ENCODE measurements at places on chromosomes 5 and 9.

DNA sequence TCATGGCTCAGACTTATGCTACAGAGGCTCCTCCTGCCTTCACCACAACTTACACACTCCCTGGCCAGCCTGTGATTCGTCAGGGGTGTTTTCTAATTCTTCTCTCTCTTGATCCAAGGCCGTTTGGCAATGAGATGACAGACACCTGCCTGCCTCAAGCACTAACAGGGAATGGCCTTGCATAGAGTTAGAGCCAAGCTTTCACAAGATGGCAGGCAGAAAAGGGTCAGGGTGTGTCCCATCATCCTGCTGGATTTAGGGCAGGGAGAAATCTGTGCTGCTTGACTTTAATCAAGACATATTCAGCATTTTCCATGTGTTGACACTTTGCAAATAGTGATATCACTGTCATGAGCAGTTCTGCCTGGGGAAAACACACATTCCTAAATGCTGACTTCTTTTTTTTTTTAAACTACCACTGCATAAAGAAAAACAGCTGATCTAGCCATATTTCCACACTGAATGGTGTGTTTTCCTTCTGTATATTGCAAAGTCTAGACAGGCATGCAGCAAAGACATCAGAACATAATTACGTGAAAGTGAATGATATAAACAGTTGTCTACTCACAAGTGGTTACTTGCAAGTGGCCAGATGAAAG is 95.0 kb upstream of the SLC25A48 start:
- no peak for DNase-seq

DNA sequence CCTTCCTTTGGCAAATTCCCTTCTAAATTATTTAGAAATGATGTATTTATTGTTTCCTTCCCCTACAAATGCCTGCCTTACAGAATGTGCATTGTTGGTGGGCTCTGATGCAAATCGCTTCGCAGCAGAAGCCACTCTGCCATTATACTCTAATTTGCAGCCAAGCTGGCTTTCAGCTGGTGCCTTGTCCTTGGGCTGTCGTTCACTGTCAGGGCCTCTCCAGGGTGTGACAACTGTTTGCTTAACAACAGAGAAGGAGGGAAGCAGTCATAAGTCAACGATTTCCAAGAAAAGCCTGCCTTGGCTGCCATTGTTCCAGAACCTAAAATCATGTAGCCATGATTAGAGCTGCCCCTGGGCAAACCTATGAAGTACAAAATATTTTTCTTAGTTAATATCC is 260.1 kb upstream of the RGMB start:
- no peak for DNase-seq

- DNase-seq, result peak; percentile 87
These were observed at the start of gene VCAN for GRCh38 chr5:83471405-83472212. Gene VCAN (plus strand): TSS chr5:83471744. CDS start chr5:83483519, 11,775 bp downstream.

DNA sequence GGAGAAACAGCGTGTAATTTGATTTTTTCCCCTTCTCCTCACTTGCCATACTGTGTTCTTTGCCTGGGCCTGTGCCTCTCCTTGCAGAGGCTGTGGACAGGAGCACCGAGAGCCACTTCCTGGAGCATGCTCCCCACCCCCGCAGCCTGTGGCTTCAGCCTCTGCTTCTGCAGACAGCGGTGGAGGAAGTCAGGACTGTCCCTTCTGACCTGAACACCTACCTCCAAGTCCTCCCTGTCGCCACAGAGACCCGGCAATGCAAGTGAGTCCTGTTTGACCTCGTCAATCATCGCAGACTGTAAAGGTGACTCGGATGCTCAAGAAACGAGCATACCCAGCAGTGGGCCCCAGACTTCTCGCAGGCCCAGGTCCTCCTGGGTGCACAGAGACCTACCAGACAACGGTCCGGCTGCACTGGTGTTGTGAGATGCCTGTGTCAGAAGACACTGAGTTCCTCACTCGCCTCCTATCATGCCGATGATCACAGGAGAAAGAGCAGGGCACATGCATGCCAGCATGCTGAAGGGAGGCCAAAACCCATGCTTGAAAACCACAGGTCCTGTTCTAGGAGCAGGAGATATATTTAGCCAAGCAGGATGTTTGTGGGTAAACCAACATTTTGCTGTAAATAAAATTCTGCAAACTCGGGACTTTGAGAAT is 198.8 kb downstream of the AUH start:
- DNase-seq, result peak; percentile 38

DNA sequence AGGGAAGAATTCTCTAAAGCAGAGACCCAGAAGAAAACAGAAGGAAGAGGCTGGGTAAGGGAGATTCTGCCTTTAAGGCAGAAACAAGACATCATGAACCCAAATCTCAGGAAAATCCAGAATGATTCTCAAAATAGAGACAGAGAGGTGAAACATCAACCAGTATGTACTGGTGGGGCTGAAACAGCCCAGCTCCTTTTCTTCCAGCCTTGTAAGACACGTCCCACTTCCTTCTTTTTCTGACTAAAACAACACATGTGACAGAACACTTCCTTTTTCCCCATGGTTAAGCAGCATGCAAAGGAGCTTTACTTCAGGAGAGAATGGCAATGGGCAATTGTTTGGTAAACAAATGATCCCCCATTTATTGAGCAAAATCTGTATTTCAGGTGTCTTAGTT is 230.8 kb upstream of the NR4A3 start:
- no peak for DNase-seq

DNA sequence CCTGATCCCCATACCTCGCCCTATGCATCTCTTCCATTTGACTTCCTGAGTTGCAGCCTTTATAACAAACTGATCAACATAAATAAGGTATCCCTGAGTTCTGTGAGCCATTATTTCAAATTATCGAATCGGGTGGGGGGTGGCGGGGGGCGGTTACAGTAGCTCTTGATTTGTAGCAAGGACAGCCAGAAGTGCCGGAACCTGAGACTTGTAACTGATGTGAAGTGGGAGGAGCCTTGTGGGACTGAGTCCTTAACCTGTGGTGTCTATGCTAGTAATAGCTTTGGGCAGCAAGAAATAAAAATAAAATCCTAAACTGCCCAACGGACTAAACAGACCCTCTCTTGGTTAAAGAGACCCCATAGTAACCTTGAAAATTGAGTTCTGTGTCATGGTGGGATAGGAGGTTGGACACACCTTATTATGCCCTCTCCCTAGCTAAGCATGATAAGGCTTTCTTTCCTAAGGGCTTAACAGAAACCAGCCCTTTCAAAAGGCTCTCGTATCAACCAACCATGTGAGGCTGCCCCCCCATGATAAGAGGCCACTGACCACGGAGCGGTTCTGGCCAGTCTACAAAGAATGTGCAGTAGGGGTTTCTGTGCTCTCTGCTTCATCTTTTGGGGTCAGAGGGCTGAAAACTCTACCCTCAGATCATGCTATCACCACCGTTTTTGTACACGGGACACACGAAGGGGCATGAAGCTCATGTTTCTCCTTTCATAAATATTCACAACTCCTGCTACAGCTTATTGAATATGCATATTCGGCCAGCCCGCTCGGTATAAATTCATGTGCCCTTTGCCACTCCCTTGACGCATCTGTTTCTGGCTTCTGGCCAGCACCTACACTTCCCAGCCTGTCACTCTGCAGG is 39.5 kb upstream of the IQGAP2 start:
- DNase-seq, result no peak

- DNase-seq, result no peak
These were observed 173.8 kb upstream of the PITX1 start for GRCh38 chr5:135207866-135208265.

GRCh38 chr5:1807451-1808185 is 6.4 kb downstream of the NDUFS6 start:
- no peak for DNase-seq

DNA sequence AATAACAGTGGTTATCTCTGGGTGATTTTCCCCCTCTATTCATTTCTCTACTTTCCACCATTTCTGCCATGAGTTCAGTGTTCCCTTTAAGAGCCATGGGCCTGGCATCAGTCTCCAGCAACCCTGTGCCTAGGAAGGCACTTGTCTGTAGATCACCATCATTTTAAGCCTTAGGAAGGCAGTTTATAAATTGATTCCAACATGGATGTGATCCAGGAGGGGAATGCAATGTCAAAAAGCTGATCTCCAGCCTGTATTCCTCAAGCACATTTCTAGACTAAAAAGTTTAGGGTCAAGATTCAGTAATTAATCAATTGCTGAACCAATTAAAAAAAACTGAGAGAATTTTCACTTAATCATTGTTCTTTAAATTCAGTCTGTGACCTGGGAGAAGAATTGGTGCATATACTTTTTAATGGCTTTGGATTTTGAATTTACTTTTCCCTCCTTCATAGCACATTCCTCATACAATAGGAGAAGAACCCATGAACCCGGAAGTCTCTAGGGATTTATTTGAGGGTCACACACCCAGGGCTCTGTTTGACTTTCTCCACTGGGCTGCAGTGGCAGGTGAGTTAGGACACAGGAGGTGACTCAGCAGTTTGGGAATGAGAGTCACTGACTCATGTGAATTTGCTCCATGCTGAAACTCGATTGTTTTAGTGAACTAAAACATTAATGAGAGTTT is 6.1 kb upstream of the ERMP1 start:
- peak; percentile 64 for DNase-seq

GRCh38 chr5:124948062-124948753 is 201.8 kb upstream of the ZNF608 start:
- no peak for DNase-seq

DNA sequence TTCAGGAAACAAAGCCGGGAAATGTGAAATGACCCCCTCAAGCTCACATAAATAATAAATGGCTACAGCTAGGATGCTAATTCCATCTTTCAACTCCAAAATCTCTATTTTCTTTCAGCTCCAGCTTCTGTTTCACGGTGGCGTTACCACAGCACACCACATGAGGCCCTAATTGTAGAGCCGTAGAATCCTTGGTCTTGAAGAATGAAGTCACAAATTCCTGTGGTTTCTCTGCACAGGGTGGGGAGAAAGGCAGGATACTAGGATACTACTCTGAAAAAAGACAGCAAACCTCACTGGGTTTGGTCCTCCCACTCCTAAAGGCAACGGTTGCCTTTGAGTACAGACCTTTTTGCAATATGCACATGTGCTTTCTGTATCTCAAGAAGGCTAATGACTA is 13.9 kb upstream of the RARS1 start:
- DNase-seq, result peak; percentile 95

- peak; percentile 45 for DNase-seq
These were observed 410.8 kb upstream of the MEF2C start for GRCh38 chr5:89293810-89294209.
